ENCODE measurements at places on chromosomes 11 and 22.
A peak's percentile ranks its signal among the peaks of the same experiment; 100 is the strongest.

- DNase-seq = no peak
Observed at GRCh38 chr22:50182176-50183081, 3.3 kb upstream of the TRABD start.

- DNase-seq = peak; percentile 10
Observed at GRCh38 chr11:63839508-63840355, 822 bp downstream of the MARK2 start.

GRCh38 chr11:134987223-134987768, 575.3 kb upstream of the B3GAT1 start:
- no peak for DNase-seq

DNA sequence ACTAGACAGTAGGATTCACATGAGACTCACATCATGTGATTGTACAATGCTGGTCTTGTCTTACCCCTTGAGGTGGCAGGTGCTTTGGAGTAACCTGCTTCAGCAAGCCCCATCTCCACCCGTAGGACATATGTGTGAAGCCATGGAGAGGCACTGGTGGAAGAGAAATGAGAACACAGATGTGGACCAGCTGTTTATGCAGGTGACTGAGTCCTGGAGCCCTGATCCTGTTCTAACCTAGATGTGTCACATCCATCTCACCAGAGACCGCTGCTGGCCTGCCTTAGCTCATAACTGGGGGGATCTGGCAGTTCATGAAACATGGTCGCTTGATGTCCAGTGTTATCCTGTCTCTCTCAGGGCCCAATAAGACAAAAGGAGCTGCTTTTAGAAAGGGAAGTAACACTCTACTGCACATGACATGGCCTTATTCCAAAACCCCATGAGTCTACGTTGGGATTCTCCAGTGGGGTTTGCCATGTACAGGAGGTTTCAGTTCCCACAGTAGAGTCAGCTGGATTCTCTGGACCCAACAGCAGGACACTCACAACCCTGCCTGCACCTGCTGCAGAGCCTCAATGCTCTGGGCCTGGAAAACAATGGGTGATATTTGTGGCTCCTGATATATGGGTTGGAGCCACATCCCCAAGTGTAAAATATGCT, 62.0 kb downstream of the GGTLC2 start:
- DNase-seq = no peak

DNA sequence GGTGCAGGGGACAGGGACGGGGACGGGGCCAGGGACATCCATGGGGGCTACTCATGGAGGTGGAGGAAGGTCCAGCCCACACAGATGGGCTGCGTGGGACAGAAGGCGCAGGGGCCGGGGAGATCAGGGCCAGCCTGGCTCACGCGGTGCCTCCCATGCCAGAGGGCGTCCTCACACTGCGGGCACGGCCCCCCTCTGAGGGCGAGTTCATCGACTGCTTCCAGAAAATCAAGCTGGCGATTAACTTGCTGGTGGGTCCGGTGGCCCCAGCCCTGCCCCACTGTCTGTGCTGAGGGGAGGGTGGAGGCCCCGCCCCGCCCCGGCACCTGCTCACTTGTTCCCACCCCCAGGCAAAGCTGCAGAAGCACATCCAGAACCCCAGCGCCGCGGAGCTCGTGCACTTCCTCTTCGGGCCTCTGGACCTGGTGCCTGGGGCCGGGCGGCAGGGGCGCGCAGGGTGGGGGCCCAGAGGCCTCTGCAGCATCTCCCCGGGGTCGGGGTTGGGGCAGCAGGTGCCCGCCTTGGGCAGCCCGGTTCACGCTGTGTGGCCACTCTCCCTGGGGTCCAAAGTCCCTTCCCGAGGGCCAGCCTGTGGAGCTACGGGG, 15.8 kb downstream of the EPS8L2 start:
- no peak for DNase-seq

GRCh38 chr11:27688076-27688475, 12.2 kb downstream of the BDNF start:
- no peak for DNase-seq

GRCh38 chr11:9703280-9703679, 39.4 kb downstream of the SWAP70 start:
- no peak for DNase-seq

DNA sequence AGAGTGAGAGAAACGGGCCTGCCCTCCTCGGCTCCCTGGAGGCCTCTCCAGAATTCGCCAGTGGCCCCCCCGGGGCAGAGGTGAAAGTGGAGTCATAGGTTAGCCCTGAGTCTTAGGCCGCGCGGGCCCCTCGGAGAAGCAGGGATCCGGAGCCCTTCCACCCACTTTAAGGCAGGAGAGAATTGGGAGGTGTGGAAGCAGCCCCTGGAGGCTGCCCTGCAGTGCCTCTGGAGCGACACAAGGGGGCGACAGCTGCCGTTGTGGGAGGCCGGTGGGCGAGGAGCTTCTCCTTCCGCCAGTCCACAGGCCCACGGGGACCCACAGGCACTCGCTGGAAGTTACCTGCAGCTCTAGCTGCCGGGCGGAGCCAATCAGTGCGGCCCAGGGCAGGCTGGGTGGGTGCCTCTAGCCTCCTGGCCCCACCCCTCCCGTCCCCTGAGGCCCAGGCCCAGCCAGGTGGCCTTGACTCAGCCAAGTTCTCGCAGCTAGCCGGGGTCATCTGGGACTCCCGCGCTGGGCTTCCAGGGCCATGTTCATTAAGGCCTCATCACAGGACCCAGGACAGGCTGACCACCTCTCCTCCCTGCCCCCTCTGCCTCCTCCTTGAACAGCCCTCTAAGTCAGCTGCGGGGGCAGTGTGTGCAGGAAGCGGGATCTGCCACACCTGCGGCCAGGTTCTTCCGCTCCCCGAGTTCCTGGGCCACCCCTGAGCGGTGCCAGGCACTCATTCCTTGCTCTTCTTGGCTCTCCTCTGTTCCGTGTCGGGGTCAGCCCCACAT, 5.0 kb downstream of the DGKZ start:
- peak; percentile 42 for DNase-seq

GRCh38 chr11:127066401-127067090, 66.0 kb upstream of the KIRREL3 start:
- DNase-seq = no peak

DNA sequence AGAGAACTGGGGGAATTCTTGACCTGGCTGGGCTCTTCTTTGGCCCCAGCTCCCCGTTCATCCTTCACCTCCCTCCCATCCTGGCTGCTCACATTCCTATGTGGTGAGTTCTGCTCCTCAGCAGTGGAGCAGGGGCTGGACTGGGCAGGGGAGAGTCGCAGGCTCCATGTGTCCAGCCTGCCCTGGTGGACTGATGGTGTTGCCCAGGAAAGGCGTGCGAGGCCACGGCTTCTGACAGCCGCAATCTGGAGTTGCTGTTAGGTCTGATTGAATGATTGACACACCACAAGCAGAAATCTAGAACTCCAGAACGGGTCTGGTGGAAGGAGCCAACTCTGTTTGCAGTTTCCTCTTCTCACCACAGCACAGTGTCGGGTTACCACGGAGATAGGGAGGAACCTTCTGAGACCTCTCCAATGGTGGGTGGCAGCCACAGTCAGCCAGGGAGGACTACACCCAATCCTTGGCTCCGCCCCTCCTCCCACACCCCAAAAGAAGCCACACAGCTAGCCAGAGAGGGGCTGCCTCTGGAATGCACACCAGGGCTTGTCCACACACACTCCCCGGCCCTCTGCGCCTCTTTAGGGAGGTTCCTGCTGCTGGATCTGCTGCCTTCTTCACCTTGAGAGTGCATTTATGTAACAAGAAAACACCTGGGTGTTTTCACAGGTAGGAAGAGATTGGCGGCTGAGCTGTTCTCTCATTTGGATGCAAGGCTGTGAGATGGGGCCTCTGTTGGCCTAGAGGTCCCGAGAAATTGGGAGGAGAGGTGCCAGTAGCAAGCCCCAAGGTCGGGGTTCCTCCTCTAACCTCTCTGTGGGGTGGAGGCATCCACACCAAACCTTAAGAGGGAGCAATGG, 56.4 kb upstream of the CD44 start:
- DNase-seq = peak; percentile 93

GRCh38 chr11:35747668-35748067, 85.1 kb downstream of the TRIM44 start:
- DNase-seq = no peak

DNA sequence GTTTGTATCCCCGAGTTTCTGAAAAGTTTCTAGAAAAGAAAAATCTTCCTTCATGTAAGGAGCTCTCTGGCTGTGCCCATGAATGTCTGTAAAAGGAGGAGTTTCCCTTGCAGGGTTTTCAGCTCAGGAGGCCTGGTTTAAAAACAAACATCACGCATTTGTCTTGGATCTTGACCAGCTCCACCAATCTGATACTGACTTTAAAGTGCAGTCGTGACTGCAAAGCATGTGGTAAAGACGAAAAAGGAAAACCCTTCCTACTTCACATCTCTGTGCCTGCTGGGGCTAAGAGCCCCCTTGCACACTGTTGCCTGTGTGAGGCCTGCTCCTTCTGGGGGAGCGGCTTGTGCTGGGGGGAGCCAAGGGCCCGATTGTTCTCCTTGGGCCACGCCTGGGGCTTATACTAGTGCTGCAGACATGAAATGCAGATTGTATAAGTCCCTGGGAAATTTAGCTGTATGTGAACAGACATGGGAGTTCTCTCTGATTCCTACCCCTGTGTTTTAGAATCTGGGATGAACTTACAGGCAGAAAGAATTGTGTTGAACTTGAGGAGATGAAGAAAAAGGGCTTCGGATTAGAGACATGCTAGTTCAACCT, 62.1 kb downstream of the ADAMTS15 start:
- no peak for DNase-seq

DNA sequence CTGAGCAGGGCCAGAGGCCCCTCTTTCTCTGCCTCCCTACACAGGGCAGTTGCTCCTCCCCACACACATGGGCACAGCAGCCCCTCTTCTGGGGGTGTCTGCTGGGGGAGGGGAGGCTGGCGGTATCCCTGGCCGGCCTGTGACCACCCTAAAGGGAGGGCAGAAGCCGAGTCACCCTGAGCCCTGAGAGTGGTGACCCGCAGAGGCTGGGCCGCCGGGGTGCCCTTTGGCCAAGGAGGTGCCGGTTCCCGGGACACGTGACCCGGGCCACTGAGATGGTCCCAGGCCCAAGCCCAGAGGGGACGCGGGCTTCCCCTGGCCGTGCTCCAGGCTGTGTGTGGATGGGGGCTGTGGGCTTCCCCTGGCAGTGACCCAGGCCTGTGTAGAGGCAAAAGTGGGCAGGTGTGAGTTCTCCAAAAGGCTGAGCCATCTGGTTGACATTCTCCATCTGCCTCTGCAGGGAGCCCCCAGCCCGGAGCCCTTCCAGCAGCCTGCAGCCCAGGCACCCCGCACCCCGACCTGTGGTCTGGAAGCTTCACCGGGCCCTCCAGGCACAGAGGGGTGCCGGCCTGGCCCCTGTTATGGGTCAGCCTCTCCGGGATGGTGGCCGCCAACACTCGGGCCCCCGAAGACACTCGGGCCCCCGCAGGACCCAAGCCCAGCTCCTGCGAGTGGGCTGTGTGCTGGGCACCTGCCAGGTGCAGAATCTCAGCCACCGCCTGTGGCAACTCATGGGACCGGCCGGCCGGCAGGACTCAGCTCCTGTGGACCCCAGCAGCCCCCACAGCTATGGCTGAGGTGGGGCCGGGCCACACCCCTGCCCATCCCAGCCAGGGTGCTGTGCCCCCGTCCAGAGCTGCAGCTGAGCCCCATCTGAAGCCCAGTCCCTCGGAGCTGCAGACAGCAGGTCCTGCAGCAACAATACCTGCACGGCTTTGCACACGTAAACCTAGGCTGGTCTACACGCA, 1.0 kb downstream of the ADM2 start:
- no peak for DNase-seq

GRCh38 chr11:81725701-81726100, 1008.0 kb downstream of the FAM181B start:
- peak; percentile 91 for DNase-seq

- DNase-seq = peak; percentile 10
Observed at GRCh38 chr11:33669598-33670249, 30.9 kb downstream of the C11orf91 start.

GRCh38 chr11:2103668-2104523, 35.3 kb downstream of the IGF2 start:
- DNase-seq = no peak

GRCh38 chr11:128965485-128965884, 22.8 kb upstream of the TP53AIP1 start:
- DNase-seq = no peak

- no peak for DNase-seq
Observed at GRCh38 chr11:128615612-128616011, 28.3 kb upstream of the ETS1 start.

DNA sequence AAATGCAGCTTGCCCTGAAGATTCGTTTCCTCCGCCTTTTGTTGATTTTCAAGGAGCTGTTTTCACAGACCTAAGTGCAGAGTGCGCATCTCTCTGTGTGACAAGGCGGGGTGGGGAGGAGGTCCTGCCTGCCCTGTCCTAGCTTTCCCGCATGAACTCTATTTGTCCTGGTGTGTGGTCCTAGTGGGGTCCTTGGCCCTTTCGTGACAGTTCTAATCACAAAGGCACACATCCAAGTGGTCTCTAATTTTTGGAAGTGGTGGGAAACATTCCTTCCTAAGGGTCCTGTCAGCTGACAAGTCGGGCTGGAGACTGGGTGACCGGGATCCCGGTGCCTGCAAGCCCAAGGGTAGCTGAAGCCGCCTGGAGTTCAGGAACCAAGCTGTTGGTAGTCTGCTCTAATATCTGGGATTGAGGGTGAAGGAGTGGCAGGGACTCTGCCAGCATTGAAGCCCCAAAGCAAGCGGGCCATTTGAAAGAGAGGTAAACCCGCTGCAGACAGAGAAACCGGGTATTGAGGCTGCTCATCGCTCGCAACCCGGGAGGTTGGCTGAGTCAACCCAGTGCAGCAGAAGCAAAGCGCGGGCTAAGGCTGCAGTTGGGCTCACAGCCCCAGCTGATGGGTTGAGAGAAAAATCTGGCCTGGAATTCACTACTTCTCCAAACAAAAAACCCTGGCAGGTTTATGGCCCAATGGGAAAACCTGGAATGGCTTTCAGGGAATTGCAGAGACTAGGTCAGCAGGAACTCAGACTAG, 28.1 kb upstream of the FBXO3 start:
- DNase-seq = peak; percentile 94

GRCh38 chr11:68433541-68433940, 27.0 kb upstream of the PPP6R3 start:
- DNase-seq = no peak

GRCh38 chr22:37325039-37325395, 42.7 kb downstream of the CYTH4 start:
- no peak for DNase-seq

DNA sequence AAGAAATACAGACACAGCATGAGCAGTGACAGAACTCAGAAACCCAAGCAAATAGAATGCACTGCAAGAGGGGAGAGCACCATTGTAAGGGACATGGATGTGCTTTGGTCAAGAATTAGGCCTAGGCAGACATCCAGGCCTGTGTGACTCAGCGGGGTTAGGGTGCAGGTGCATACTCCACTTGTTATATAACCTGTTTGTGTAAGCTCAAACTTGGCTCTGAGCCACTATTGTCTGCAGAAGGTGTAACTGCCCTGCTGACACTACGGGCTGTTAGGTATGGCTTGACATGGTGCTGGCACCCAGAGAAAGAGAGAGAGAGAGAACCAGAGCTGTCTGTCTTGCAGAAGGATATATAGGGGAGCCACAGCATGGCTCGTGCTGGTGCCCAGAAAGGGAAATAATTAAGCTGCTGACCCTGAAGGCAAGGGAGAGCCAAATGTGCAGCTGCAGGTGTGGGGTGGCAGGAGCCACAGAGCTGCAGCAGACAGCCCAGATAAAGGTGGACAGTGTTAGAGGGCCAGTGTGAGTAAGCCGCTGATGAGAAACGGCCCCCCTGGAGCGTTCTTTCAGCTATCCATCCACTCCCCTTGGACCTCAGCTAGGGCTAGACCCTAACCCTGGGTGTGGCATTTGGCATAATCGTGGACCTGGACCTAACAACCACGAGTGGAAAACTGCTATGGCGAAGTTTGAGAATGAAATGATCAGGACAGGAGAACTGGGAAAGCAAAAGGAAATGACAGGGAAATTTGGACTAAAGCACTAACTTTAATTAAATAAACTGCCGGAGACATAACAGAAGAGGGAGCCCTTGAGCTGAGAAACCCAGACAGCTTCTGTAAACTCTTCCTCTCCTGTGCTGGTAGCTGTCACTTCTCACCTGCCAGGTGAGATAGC, 253.0 kb upstream of the CCDC179 start:
- peak; percentile 58 for DNase-seq
